ENCODE measurements at places on chromosomes 3 and 15. TPM values are rescaled to one million over a fixed set of nuclear protein-coding genes. Genes with fewer than 3 reads are reported as not detected.

- DNase-seq: no peak
These were observed 106.5 kb upstream of the CRBN start for GRCh38 chr3:3286014-3286413.

DNA sequence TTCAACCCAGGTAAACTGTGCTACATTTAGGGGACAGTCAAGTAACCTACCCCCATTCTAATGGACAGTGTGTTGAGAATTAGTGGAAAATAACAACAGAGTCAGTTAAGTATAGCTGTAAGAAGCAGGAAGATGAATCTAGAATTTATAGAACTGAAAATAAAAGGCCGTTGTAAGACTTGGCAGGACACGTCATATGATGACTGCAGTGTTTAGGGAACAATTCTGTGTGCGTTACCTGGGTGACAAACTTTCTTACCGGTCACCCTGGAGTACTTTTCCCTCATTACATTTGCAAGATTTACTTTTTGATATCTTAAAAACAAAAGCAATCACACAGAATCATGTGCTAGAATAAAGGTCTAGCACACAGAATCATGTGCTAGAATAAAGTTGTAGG, 536.3 kb upstream of the ZNF717 start:
- DNase-seq: no peak

DNA sequence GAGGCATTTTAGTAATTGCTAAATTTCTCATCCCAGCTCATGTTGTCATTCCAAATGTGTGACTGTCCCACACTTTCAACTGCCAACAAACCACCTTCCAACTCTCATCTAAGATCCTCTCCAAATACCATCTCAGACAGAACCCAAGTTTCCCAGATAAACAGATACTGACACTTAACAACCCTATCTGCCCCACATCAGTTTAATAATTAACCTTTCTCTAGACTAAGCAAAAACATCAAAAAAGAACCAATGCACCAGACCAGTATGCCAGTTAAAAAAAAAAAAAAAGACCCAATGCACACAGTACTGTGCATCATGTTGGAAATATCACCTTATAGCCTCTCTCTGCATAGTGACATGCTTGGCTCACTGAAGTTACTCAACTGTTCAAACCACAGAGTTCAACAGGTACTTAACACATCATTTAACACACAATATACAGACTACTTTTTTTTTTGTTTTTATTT, 5.5 kb downstream of the SFMBT1 start:
- no peak for DNase-seq

- DNase-seq: no peak
These were observed 43.9 kb upstream of the CLRN1 start for GRCh38 chr3:151016478-151016795.

DNA sequence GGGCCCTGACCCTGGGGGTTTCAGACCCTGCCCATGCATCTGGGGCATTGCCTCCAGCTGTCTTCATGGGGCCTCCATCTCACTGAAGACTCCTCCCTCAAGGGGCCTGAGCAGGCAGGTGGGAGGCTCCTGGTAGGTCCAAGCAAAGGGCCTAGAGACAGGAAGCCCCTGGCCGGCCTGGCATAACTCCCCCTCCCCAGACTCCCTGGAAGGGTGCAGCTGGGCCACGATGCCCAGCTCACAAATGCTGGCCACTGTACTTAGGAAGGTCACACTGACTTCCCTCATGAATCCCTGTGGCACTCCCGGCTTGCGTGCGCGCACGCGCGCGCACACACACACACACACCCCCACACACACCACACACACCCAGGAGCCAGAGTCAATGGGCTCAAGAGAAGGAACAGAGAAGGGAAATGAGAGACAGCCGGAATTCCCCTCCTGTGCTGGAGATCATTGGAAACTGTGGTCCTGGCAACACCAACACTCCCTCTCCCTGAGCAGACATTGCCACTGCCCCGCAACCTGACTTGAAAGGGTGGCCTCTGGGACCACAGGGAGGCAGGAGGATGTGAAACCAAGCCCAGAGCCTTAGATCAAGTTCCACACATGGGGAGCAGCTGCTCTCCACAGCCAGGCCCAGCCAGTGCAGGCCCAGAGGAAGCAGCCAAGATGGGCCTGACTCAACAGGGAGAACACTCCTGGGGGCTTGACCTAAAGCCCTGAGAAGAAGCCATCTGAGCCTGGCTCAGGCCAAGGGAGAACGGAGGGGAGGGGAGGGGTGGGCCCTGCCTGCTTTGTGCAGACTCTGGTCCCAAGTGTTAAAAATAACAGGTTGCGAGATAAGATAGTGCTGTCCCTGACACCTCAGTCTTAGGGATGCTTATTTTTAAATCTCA, 69.7 kb downstream of the SCN5A start:
- no peak for DNase-seq

DNA sequence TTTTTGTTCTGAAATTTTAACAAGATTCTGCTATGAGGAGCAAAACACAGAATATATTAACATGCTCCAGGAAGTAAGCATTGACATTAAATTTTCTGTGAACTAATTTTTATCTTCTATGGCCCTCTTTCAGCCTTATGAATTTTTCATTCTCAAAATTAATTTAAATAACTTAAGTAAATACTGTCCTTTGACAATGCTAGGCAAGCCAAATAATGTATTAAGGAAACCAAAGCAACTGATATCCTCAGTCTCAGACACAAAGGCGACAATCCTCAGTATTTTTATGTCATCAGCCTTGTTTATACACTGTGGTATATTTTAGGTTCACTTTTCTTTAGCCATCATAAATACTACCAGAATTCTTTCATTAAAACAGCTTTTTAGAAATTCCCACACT, 159.8 kb downstream of the CGGBP1 start:
- DNase-seq: no peak

GRCh38 chr3:45606991-45607712, 12.6 kb downstream of the LIMD1 start:
- no peak for DNase-seq

DNA sequence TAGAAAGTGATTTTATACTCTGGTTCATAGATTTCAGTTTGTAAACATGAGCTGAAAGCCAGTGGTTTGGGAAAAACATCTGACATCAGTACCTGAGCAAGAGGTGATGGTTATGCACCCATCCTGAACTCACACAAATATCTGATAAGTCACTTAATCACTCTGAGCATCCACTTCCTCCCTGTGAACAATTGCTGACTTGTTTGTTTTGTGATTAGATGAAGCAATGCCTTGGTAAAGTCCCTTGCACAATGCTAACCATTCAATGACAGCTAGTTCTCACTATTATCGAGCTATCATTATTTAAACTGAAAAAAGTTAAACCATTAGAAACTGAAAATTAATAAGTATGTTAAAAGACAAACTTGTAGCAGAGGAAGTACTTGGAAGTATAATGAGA, 303.0 kb downstream of the PLOD2 start:
- no peak for DNase-seq

- no peak for DNase-seq
These were observed 52.7 kb upstream of the P3H2 start for GRCh38 chr3:190173426-190173825.

GRCh38 chr3:14434126-14434497, 31.7 kb downstream of the SLC6A6 start:
- no peak for DNase-seq

DNA sequence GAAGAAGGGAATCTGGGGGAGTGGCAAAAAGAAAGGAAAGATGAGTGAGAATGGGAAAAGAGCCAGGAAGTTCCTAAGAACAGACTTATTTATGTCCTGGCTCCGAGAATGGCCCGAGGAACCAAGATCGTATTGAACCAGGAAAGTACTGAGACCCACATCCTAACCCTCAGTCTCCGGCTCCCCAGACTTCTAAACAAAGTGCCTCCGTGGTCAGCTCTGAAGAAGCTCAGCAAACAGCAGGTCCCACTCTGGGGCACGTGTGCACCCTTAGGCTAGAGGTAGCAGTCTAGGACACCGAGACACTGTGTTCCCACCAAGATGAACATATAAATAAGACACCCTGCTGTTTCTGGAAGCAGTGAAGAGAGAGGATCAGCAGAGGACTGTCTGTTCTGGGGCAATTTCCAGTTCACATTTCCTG, 307.4 kb downstream of the NTRK3 start:
- peak; percentile 63 for DNase-seq

- no peak for DNase-seq
These were observed at the start of gene CORO2B for GRCh38 chr15:68578980-68579935. TSS of gene CORO2B (plus strand) at chr15:68578993. CDS start at chr15:68579263, 270 bp downstream.

DNA sequence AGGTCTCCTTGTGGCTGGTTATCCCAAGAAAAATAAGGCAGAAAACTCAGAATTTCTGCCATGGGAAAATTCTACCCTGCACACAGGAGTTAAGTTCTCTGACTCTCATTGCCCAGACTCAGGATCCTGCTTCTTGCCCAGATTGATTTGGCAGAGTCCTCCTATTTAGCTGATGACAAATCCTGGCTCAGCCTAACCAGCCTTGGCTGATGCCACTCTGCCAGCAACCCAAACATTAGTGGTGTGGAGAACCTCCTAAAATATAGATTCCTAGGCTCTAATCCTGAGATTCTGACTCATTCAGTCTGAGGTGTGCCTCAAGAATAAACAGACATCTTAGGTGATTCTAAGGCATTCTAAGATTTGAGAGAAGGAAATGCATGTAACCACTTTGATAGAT, 60.5 kb upstream of the ACTC1 start:
- DNase-seq: no peak

DNA sequence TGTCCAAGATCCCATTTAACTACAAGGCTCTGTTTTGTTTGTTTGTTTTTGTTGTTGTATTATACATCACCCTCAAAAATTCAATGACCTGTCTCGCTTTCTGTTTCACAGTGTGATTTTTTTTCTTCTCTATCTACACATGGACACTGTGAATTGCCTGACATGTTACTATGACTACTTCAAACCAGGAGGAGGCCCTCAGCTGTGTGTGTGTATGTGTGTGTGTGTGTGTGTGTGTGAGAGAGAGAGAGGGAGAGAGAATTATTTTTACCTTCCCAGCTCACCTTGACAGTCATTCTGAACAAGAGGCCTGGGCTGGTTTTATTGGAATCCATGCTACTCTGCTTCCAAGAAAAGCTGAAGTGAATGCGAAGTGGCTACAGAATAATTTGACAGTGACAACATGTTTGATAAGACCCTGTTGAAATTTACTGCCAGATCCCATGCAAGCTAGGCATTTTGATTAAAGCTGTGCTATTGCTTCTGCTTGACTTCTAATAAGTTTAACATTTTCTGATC, 841.4 kb downstream of the NSUN3 start:
- DNase-seq: no peak

DNA sequence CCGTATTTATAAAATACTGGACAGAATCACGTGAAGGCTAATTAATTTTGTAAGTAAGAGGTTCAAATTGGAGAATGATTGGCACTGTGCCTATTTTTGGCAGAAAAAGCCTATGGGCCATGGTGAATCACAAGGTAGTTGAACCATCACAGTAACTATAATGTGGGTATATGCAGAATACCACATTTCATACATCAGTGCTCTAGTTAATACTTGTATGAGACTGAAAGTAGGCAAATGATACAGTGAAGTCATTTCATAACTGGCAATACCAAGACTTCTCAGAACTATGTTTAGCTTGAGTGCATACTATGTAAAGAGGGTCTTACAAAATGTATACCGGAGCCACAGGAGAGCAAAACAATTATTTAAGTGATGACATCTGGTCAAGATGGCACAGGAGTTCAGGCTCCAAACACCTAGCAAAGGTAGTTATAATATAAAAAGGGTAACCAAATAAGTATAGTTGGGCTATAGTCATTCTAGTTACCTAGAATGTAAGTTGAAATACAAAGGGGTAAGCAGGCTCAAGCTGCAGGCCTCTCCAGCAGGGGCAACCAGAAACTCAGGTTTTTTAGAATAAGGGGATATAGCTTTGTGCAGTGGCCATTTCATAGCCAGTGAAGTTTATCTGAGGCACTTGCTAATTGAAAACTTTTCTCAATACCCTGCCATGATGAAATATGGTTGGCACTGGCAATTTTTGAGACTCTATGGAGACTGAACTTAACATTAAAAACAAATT, 19.1 kb downstream of the GPR160 start:
- no peak for DNase-seq

- peak; percentile 97 for DNase-seq
These were observed at the start of gene TTBK2 for GRCh38 chr15:42920519-42921341. TSS of gene TTBK2 (minus strand) at chr15:42920778. CDS start at chr15:42878617, 42,161 bp downstream.

- DNase-seq: no peak
These were observed 31.5 kb upstream of the MINDY4B start for GRCh38 chr3:150936693-150937092.

DNA sequence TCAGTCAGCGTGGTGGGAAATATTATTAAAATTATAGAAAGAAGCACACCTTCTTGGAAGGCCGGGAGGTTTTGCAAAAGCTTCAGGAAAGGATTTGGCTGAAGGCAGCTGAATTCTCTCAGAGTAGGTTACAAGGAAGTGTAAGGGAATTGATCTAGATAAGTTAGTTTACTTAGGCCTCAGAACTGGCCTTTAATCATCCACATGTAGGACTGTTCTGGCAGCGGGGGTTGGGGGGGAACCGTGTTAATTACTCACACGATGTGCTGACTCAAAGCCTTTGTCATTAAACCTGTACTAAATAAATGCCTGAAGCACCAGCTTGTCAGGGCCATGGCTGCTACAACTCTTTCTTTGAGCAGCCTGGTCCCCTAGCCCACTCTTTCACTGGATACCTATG, 12.8 kb downstream of the ASB14 start:
- no peak for DNase-seq

DNA sequence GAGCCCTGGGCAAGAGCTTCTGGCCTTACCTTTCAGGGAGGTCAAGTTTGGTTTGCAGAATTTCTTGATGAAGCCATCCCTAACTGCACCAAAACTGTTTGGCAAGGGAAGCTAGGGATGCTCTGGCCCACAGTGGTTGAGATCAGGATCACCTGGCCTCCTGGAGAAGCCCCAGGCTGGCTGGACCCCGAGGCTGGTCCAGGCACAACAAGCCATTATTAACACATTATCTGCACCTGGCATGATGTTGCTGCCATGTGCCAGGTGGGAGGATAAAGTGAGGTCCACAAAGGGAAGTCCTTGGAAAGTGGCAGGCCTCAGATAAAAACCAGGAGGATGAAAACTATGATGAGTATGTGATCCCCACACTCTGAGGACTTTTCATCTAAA, 35.9 kb upstream of the DUSP7 start:
- DNase-seq: no peak

- no peak for DNase-seq
These were observed 856 bp downstream of the ABCF3 start for GRCh38 chr3:184186902-184187207.

- DNase-seq: no peak
These were observed 429 bp downstream of the PARP9 start for GRCh38 chr3:122563717-122564025.

DNA sequence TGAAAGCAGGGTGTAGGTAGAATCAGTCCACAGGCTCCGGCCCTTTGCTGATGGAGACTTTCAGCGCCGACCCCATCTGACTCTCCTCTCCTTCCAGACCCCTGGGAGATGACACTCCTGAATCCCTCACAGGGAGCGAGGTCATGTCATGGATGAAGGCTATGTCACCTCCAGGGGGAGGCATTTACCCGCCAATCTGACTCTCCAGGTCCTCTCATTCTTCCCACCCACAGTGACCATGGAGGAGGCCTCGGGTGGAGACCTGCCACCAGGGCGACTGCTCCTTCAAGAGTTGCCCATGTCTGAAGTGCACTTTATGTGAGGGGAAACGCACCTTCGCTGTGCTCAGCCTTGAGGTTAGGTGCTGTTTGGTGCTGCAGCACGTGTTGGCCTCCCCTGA, 112.7 kb downstream of the KLF13 start:
- DNase-seq: no peak

TRANK1 gene
- total RNA-seq: 13.8 TPM

SYNPR gene
- not detected for total RNA-seq

CPLX3 gene
- not detected for total RNA-seq

CPN2 gene
- not detected for total RNA-seq

CDCP1 gene
- total RNA-seq: 1.9 TPM

Measured in breast epithelium (tissue), 4 donors.